ENCODE measurements at places on chromosomes 3 and 15. TPM values are rescaled to one million over a fixed set of nuclear protein-coding genes. Genes with fewer than 3 reads are reported as not detected.

CFAP20DC gene
- 6.2 TPM for total RNA-seq

- no peak for ATAC-seq
Observed at GRCh38 chr15:99485153-99485961, 80.4 kb upstream of the MEF2A start.

DNA sequence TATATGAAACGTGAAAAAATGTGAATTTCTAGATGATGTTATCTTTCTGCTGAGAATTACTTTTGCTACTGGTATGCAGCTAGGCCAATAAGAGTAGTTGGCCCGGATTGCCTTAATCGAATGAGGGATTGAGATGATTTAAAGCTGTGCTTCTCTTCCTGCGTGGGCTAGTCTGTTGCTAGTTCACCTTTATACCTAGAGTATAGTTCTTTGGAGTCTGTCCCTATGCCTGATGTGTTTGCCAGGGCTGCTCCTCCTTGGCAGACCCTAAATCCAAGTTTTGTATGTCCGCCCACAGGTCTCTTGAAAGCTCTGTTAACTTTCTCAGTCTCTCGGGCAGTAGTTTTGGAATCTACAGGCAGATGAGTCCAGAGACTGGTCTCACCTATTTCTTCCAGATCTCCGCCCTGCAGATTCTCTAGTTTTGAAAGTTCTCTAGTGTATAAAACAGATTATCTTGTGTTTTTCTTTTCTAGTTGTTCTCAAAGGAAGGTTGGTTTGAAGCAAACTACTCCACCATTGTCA is 64.9 kb downstream of the MEF2A start:
- ATAC-seq = no peak

DNA sequence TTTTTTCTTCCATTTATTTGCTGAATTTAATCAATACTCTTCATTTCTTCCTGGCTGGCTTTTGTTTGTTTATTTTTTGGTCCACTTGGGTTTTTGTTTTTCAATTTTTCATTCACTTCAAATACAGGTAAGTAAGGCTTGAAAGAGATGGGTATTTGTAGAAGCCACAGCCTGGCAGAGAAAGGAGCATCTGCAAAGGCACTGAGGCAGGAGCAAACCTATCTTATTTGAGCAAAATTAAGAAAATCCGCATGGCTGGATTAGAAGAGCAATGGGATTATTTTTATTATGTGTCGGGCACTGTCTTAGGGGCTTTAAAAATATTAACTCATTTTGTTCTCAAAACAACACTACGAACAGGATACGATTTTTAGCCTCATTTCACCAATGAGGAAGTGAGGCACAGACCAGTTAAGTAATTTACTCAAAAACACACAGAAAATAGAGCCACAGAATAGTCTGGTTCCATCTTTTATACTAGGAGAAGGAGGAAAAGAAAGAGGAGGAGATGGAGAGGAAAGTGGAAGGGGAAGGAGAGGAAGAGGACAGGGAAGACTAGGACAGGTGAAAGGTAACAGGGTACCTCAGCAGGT is 35.1 kb upstream of the CCDC80 start:
- ATAC-seq = no peak

DNA sequence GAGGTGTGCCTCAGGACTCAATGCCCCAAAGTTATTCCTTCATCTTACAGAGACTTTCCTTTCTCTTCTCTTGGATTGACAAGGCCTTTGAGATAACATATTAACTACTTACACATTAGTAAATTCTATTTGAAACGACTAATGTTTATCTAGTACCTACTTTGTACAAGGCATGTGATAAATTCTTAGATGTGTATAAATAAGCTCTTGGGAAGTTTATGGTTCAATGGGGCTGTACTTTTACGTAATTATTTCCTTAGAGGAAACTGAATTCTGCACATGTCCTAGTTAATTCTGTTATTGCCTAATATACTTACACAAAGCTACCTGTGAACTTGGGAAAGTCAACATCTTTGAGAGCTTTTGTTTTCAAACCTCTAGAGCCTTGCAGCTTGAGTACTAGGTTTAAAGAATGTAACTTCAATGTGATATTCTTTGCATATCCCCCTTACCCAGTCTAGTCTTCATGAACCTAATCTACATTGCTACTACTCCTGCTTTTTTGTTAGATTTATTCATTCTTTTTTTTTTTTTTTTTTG is 58.5 kb upstream of the RAP2B start:
- no peak for ATAC-seq

GRCh38 chr3:156628836-156629618 is 45.4 kb upstream of the TIPARP start:
- ATAC-seq = no peak

DNA sequence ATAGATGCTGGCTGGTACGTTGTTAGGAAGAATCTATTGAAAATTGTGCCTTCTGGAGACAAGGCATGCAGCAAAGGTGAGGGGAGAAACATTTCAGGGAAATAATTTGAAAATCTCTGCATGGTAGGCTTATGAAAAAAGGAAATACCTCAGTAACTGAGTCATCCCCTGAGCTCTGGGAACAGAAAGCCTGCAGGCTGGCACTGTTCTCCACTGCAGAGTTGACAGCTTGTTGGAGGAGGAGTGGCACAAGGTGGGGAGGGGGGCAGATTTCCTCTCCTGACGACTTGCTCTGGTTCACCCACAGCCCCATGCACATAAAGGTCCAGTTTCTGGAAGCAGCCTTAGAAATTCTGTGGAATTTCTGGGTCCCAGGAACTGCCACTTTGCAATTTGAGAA is 179.4 kb downstream of the ABHD5 start:
- no peak for ATAC-seq

DNA sequence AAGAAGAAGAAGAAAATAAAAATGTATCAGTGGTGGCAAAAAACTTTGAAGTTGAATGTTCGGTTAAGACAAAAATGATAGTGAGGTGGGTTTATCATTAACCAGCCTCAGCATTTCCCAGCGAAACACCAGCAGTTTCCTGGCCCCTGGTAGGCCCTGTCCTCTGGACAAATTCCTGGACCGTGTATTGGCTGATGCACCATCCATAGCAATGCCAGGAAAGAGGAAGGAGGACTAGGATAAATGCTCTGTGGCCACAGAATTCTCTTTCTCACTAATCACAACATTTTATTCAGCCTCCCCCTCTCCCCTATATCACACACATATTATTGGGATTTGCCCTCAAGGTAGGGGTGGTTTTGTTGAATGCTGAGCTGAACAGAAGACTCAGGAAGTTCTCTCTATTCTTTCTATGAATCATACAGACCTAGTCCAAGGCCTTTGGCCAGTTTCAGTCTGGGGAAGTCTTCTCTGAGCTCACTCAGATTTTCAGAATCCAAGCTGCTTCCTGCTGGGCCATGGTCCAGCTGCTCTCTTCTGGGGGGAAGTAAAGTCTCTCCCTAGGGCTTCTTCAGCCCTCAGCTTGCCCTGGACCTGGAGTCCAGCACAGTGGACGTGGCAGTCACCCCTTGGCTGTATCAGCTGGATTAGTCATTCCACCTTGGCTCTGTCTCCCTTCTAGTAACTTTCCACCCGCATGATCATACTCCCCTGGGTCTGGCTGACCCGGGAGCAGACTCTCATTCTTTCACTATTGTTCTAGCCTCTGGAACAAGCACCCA is 27.6 kb downstream of the SLC28A1 start:
- ATAC-seq = peak; percentile 31

DNA sequence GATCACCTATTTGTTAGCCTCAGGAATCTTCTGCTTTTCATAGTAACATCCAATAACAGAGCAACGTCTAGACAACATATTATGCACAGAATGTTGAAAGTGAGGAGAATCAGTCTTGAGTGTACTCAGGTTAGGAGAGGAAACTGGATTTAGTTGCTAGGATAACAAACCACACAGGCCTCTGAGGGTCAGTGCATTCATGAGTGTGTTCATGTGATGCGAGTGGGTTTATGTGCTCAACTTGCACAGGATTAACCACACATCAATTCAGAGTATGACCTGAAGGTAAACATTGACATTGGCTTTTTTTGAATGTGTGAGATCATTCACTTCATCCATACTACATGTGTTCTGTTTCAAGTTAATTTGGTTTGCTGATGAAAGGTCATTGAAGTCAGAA is 287.6 kb downstream of the DIPK2A start:
- no peak for ATAC-seq

- ATAC-seq = no peak
Observed at GRCh38 chr3:131713416-131714123, 210.8 kb upstream of the MRPL3 start.

GRCh38 chr15:91694831-91695210 is 158.7 kb upstream of the SLCO3A1 start:
- ATAC-seq = no peak

GRCh38 chr3:61589856-61590255 is 28.5 kb downstream of the PTPRG start:
- no peak for ATAC-seq

DNA sequence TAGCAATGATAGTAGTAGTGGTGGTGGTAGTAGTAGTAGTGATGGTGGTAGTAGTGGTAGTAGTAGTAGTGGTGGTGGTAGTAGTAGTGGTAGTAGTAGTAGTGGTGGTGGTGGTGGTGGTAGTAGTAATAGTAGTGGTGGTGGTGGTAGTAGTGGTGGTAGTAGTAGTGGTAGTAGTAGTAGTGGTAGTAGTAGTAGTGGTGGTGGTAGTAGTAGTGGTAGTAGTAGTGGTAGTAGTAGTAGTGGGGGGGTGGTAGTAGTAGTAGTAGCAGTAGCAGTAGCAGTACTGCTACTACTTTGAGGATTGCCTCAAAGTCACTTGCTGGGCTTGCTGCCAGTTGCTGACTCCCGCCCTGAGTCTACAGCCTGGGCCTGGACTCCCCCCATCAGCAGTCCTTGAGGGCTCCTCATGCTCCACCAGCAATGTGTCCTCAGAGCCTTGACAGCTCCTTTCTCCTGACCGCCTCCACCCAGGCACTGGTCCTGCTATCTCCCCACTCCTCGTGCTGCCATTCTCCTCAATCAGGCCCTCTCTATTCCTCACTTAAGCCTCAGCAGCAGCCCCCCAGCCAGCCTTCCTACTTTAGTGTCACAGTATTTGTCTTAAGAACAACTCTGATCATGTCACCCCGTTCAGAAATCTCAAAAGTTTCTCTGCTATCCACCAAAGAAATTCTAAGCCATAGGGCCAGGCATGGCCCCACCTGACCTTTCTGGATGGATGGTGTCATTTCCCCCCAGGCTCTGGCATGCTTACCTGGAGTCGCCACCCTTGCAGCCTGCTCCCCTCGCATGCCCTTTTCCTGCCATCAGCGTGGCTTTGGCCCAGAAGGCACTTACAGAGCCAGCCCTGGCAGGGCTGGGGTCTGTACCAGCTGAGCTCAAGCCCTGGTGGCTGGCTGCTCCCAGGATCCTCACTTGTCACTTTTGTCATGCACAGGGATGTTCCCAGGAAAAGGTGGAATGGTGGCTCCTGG is 45.6 kb downstream of the DLEC1 start:
- peak; percentile 65 for ATAC-seq

GRCh38 chr3:46100812-46101211 is 73.5 kb upstream of the XCR1 start:
- no peak for ATAC-seq

Measured in activated T-helper 17 cell treated with anti-CD3 and anti-CD28 coated beads, Interleukin-2, amount 50 U/mL, for 72 hours (primary cell).